ENCODE measurements at places on chromosomes 12 and 14.

- no peak for DNase-seq
Measured at GRCh38 chr14:78417532-78417931, 247.4 kb downstream of the NRXN3 start.

GRCh38 chr12:79689061-79689476, 1.7 kb downstream of the PAWR start:
- DNase-seq = peak; percentile 62

DNA sequence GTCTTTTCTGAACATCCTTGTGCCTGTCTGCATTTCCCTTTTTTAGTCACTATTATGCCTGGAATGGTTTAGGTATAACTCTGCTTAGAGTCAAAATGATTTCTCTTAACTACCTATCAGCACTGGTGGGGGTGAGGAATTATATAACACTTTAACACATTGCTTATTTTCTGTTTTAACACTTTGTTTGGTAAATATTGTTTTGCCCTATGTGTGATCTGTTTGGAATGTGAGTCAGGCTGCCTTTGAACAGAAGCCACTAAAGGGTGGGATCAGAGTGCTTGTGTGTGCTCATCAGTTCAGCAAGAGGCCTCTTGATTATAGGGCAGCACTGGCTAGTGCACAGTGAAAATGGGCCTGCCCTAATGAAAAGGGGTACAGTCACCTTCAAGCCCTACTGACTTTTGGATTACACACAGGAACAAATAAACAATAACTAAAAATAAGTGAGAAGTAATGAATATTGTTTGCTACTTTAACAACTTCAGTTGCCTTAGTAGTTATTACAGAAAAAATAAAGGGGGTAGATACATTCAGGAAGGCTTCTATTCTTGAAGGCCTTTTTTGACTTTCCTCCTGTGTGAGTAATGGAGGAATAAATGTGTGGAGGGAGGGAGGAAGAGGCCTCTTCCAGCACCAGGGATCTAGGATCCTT, 23.2 kb downstream of the NGDN start:
- no peak for DNase-seq

DNA sequence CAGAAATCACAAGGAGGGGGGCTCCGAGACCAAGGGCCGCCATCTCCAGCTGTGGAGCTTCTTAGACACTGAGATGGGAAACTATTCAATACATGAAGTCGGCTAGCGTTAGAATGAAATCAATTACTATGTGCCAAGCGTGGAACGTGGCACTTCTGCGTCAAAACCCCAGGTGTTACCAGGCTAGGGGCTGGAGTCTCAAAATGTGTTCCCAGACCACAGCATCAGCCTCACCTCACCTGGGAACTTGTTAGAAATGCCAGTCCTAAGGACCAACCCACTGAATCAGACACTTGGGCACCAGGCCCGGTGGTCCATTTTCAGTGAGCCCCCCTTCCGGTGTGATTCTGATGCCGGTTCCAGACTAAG, 5.0 kb upstream of the SETD1B start:
- DNase-seq = no peak

- DNase-seq = no peak
Measured at GRCh38 chr14:36111822-36112583, 64.5 kb downstream of the PTCSC3 start.
